ENCODE measurements at places on chromosomes 7 and 10.

GRCh38 chr7:133576612-133577168 is 323.8 kb downstream of the EXOC4 start:
- no peak for DNase-seq

DNA sequence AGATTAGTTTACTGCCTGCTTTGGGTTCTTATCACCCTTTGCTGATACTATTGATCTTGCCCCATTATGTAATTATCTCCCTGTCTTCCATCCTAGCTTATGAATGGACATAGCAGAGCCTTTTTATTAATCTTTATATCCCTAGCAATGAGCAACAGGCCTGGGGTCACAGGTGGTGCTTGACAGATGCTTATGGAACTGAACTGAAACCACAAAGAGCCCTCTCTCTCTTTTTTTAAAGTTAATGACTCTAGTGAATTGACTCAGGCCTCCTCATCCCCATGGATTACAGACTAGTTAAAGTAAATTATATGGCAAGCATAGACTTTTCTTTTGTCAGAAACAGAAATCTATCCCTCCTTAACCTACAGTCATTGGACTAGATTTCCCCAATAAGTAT is 265.2 kb downstream of the PHTF2 start:
- DNase-seq, result no peak

DNA sequence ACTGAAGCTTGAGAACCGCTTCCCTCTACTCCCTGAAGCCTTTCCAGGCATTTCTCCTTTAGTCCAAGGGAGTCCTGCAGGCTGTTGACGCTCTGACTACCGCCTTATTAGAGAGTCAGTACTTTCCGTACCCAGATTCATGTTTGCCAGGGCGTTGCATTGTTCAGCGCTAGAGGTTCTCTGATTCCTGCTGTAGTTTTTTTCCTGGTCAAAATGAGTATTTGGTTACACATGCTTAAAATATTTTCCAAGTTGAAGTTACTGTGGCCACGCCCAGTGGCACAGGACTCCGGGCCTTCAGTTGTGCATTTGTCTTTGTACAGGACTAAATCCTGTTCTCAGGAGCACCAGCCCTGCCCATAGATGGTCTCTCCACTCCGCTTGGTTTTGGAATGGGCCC is 7.9 kb downstream of the MTURN start:
- no peak for DNase-seq

DNA sequence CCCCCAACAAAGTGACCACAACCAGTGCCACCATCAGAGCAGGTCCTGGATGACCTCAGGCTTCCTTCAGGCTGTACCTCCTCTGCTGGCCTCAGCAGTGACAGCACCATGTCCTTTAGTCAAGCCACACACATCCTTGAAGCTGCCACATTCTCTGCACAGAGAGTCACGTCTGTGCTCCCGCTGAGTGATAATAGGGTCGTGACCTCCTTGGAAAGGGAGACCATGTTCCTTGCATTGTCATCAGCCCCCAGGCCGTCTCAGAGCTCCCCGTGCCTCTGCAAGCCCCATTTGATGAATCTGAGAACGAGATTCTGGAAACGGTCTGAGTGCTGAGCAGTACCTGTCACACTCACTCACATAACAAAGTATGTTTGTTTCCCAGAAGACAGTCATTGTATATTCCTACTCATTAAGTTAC is 106.5 kb upstream of the PRR15 start:
- no peak for DNase-seq

- DNase-seq, result no peak
These were observed 23.1 kb downstream of the GBF1 start for GRCh38 chr10:102268375-102268888.

GRCh38 chr7:145104400-145104799 is 268.5 kb upstream of the TPK1 start:
- DNase-seq, result no peak

All from kidney capillary endothelial cell (primary cell).